ENCODE measurements at places on chromosomes 12 and 14.

DNA sequence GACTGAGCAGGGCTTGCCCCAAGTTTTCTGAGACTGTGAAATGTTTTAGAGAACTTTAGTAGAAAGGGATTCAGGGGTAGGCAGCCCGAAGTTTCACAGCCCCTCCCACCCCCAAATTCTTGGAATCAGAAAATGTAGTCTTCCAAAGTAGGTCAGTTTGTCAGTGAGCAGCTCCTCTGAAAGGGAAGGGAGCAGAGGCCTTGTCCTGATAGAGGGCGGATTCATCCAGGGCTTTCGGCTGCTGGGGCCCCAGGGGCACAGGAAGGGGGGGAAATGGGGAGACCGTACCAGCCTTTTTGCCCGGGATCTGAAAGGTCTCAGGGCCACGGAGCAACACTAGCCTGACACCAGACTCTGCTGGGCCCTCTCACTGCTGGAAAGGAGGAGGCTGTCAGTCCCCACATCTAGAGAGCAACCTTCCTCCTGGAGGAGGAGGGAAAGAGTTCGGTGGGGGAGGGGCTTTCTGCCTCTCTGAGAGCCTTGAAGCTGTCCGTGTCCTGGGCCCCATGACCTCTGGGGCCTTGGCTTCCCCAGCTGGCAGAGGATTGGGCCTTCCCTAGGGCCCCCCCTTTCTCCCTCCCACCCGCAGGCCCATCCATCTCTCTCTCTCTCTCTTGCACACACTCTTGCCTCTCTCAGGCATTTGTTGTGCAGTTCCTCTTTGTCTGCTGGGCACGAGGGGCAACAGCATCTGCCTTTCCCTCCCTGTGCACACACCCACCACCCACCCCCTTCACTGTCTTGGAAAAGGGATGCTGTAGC is at the start of gene IKZF4:
IKZF4 (plus strand) TSS at position 621 of the 762 bp plus-strand sequence. CDS start 451 bp downstream, outside the sequence.
- peak; percentile 15 for DNase-seq

GRCh38 chr14:93936245-93936644 is 9.1 kb downstream of the FAM181A start:
- DNase-seq: no peak

DNA sequence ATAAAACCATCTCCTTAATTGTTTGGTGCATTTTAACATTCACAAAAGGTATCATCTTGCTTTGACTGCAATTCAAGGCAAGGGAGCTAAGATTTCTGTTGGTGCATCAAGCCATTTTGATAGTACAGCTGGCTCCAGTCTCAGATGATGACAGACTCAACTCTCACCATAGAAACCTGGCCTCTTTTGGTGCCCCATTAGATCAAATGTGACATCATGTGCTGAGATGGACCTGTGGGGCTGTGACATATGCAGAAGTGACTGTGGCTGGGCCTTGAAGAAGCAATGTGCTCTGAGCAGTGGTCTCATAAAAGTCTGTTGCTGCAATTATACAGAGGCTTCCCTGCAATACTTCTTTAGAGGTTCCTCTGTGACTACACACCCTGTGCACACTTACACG is 88.4 kb downstream of the SLC2A13 start:
- DNase-seq: no peak

DNA sequence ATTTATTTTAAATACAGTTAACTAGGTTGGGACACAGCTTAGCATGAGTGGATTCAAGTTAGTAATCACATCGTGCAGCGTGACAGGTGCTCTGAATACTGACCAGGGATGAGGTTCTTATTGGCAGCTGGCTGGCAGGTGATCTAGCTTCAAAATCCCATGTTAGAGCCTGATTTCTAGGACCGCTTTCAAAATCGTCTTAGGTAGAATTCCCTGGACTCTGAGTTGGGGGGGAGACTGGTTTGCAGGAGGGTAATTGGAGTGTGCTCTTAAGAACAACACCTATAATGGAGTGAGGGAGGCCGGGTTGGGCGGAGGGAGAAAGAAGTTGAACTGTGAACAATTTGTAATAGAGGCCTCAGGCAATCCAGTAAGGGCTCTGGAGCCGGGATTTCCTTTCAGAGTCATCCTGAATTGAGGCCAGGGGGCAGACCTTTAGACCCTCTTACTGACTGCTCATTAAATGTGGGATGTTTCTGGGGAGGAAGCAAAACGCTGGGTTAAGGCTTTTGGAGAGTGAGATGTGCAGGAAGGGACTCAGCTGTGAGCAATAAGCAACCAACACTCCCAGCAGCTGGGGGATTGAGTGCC is 874 bp upstream of the YARS2 start:
- no peak for DNase-seq

- no peak for DNase-seq
Measured at GRCh38 chr12:69655616-69656340, 43.3 kb downstream of the BEST3 start.

- no peak for DNase-seq
Measured at GRCh38 chr12:39490500-39491282, 47.8 kb upstream of the KIF21A start.

- no peak for DNase-seq
Measured at GRCh38 chr14:65915125-65915524, 502.6 kb downstream of the FUT8 start.

- DNase-seq: no peak
Measured at GRCh38 chr12:58029260-58029659, 87.9 kb downstream of the ATP23 start.

- DNase-seq: no peak
Measured at GRCh38 chr14:68407285-68407684, 385.6 kb downstream of the ZFP36L1 start.

DNA sequence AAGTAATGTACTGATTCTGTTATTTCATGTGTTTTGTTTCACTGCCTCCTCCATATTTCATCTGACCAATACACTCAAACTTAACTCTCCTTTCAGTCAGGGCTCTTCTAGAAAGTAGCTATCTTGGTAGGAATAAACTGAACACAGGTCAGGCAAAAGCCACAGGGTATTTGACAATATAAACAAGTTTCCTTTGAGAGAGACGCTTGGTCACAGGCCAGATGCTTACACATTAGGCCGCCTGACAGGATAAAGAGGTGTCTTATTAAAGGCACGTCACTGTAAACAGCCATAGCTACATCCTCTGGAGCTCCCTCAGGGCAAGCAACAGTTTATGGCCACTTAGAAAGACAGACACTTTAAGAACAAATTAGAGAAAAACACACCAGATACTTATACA is 607.5 kb downstream of the SLC6A15 start:
- no peak for DNase-seq

DNA sequence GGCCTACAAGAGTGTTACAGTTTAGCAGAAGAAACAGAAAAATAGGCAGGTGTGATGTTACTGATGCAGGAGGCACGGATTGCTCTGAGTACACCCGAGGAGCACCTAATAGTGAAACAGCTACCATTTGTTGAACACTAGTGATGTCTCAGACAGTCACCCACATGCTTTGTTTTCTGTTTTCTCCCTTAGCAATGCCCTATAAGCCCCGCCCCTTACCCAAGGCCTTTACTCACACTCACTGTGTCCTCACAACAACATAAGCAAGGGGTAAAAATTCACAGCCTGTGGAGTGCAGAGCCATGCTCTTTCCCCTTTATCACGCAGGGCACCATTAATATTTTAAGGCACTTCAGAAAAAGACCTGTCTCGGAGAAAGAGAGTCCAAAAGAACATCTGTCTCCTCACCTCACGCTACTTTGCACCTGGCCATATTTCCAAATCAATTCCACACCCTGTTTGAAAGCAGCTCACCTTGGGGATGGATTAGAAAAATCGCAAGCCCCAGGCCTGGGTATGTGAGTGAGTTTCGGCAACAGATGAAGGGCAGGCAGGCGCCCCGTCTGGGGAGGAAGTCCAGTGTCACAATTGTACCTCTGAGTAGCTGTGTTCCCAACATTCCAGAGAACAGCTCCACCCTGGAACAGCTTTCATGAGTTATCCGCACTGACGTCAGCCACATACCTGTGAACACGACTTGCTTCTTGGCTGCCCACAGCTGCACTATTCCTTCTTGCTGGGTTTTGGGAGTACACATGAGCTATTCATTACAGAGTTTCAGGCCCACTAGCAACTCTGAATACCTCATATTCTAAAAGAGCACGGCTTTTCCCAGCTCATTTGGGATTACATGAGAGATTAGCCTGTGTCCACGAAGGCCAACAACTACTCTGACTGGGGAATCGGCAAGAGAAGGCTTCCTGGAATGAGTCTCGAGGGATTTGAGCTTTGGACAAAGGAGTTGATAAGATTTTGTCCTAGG is 26.0 kb downstream of the MAPK1IP1L start:
- DNase-seq: no peak

- DNase-seq: no peak
Measured at GRCh38 chr14:100416081-100416680, 93.0 kb downstream of the SLC25A47 start.

DNA sequence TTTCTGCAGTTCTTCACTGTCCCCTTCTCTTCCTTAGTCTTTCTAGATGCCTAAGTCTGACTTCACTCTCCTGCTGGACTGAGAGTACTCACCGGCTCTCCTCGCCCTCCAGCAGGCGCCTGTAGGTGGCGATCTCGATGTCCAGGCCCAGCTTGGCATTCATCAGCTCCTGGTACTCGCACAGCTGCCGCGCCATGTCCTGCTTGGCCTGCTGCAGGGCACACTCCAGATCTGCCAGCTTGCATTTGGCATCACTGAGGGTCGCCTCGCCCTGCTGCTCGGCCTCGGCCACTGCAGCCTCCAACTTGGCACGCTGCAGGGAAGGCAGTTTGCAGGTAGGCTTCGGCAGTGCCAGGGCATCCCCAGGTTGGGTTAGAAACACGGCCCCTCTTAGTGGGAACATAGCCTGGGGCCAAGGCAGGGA is 5.2 kb downstream of the KRT84 start:
- DNase-seq: no peak

DNA sequence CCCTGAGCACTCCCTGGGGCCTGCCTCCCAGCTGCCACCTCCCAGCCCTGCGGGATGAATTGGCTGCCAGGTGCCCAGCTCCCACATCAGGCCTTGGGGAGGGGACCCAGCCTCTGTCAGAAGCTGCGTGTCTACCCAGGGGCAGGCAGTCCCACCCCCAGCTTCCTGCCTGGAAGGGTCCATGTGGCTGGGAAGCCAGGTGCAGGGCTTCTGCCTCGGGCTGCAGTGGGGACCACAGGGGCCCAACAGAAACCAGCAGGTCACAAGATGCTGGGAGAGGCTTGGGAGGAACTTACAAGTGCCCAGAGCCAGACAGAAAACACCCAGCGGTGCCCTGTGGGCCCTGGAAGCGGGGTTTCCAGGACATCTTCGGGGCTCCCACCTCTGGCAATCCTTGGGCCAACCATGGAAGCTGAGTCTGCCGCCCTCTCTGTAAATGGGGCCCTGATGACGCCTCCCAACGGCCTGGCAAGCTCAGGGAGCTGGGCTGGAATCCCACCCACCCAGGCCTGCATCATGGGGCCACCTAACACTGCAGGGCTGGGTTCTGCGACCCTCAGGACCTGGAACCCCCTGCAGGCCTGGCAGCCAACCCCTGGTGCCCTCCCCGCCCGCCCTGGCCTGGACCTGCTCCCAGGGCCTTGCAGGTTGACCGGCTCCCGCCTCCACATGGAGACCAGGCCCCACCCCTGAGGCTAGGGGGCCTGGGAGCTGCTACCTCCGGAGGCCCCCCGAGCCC is 36.6 kb downstream of the CCNK start:
- DNase-seq: no peak

DNA sequence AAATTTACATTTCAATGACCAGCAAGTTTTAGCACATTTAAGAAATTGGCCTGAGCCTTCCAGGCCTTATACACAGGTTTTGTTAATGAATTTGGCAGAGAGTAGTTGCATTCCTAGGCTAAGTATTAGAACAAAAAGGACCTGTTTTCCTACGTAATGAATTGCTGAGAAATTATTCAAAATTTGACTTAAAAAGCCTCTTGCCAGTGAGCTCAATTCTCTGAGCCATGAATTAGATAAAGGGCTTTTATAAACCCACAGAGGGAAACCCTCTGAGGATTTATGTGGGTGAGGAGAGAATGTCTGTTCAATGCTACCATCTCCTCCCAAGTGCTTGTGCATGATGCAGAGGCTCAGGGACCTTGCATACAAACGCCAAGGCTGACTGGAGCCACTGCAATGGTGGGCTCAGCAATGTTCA is 94.5 kb upstream of the PELI2 start:
- no peak for DNase-seq

DNA sequence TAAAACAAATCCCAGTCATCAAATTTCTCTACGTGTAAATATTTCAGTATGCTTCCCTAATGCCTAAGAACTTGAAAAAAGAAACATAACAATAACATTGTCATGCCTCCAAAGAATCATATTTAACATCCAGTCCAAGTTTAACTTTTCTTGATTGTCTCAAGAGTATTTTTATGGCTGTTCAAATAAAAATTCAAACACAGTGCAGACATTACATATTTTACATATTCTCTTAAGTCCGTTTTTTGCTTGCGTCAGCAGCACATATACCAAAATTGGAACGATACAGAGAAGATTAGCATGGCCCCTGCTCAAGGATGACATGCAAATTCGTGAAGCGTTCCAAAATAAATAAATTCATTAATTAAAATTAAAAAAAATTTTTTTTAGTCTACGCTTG is 23.3 kb upstream of the EEA1 start:
- no peak for DNase-seq

DNA sequence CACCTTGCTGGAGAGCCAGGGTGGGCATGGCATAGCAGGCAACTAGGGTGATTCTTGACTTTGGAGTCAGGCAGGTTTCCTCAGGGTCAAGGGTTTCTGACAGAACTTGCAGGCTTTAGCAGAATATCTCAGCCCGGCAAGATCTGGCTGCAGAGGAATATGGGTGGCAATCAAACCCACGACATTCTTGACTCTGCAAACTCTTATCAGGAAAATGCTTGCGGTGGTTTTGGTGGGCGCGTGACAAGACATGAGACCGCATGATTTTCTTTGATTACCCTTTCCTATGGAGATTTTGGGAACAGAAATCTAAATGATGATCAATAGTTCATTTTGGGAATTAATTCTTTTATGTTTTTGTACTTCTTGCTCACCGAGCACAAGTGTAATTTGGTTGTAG is 449.5 kb downstream of the VRK1 start:
- no peak for DNase-seq

DNA sequence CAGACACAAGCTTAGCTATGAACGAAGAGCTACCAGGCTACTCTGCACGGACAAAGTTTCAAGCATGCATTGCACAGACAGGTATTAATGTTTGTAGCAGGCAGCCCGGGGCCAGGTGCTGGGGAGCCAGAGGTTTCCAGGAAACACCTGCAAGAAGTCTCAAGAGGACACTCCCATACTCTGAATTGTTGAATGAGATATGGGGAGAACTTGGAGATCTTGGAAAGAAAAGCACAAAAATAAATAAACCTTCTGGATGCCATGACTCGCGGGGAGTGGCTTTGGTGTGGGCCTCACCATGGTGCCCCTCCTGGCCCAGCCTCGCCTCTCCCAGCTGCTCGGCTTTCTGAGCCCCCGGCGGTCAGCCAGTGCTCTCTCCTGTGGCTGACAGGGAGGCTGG is 186.8 kb downstream of the TTC7B start:
- DNase-seq: no peak

Data from hematopoietic multipotent progenitor cell treated with erythropoietin and hydrocortisone succinate and interleukin-3 and kit ligand, for 15 days (in vitro differentiated cells).